ENCODE measurements at places on chromosomes 11 and 22.

DNA sequence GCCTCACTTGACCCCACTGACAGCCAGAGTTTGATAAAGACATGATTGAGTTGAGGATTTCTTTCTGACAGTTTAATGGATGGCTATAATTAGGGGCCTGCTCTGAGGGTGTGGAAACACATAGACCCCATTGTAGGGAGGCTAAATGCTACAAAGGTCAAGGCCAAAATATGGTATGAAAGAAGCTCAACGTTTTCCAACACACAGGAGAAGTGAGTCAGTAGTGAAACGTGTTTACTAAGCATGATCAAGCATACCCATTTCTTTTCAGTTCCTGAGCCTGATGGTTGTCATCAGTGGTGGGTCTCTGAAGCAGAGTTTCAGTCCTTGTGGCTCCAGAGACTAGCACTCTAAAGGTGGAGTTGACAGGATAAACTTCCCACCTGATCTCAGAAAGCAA is 69.7 kb downstream of the SNX19 start:
- DNase-seq: no peak

GRCh38 chr11:18768472-18768901 is 23.1 kb downstream of the PTPN5 start:
- no peak for DNase-seq

- DNase-seq: no peak
Observed at GRCh38 chr11:42901084-42901483, 410.7 kb upstream of the API5 start.

- no peak for DNase-seq
Observed at GRCh38 chr11:117827521-117828511, 3.3 kb upstream of the FXYD2 start.

GRCh38 chr11:95232666-95233065 is 1.7 kb upstream of the SESN3 start:
- no peak for DNase-seq

- DNase-seq: no peak
Observed at GRCh38 chr22:37184380-37184755, 3.7 kb downstream of the C1QTNF6 start.

DNA sequence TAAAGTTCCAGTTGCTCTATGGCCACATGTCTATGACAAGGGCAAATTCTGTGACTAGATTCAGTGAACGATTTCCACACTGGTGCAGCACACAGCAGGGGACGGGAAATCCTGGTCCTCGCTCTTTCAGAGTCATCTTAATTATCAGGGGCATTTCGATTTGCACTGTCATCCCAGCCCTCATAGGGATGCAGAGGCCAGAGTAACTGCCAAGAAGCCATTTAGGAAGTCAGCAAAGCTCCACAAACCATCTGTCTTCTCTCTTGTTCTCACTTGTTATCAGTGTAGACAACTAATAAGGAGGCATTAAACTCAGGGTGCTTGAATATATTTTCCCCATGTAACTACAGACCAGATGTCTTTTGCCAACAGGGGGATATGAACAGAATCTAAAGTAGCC is 151.7 kb downstream of the STK33 start:
- DNase-seq: no peak

GRCh38 chr11:118618115-118618990 is 10.9 kb downstream of the PHLDB1 start:
- peak; percentile 28 for DNase-seq

- no peak for DNase-seq
Observed at GRCh38 chr11:92264350-92264749, 39.7 kb downstream of the FAT3 start.

GRCh38 chr11:35390737-35391682 is 28.3 kb downstream of the SLC1A2 start:
- no peak for DNase-seq

GRCh38 chr22:30390974-30391691 is 3.9 kb upstream of the RNF215 start:
- no peak for DNase-seq

- no peak for DNase-seq
Observed at GRCh38 chr22:28043266-28043665, 124.2 kb upstream of the PITPNB start.

- DNase-seq: no peak
Observed at GRCh38 chr22:24697621-24698082, 76.9 kb downstream of the PIWIL3 start.

GRCh38 chr11:21396342-21397008 is 727.1 kb downstream of the NELL1 start:
- no peak for DNase-seq

DNA sequence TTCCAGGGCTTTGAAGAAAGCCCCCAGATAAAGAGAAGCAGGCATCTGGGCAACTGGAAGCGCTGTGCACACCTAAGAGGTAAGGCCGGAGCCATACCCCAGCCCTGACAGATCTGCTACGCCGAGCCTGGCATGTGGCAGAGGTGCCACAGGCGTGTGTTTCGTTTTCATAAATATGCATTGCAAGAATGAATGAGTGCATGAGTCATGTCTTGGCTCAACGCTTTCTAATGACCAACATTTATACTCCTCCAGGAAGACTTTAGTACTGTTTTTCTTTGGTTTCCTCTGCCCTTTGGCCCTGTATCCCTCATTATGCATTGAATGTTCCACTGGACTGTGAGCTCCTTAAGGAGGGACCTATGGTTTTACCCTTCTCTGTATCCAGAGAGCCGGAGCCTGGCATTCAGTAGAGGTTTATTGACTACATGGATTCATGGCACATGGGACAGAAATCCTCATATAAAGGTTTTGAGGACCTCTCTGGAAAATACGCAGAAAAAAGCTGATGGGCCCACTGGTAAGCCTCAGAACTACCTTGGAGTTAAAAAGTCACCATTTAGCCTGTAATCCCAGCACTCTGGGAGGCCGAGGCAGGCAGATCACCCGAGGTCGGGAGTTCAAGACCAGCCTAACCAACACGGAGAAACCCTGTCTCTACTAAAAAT is 38.9 kb upstream of the CSNK2A3 start:
- DNase-seq: no peak

DNA sequence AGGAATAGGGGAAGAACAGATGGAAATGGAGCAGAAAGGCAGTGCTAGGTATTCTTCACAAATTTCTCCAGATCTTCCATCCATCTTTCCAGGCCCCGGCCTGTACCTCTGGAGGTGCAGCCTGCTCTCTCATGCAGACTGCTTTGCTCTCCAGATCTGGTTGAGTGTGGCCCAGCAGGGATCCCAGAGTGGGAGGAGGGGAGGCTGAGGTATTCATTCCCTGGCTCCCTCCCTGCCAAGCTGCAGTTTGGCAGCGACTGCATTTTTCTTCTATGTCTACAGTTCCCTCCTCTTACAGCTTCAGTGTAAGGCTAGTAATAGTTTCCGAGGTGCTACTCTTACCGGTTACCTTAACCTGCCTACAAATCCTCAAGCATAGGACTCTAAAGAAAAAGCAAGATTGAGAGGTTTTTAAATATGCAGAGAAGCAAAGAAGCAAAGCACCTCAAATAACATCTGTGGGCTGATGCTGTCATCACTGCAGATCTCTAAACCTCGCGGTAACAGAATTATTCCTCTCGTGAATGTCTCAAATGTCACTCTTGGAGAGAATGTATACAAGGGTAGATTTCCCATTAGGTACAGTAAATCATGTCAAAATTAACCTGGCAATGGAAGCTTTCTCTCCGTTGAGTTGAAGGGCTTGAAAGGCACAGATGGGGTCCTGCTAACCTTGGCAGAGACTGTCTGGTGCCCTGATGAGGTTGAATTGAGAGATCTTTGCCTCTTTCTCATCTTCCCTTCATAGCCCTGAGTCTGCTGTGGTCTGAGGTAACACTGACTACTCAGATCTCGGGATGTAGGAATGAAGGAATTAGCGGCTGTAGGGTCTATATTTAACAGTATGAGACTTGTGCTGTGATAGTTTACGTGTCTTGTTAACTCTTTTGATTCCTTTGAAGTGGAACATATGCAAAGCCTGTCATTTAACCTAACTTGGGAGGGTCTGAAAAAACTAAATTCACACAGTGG is 297.9 kb upstream of the C11orf87 start:
- peak; percentile 25 for DNase-seq

DNA sequence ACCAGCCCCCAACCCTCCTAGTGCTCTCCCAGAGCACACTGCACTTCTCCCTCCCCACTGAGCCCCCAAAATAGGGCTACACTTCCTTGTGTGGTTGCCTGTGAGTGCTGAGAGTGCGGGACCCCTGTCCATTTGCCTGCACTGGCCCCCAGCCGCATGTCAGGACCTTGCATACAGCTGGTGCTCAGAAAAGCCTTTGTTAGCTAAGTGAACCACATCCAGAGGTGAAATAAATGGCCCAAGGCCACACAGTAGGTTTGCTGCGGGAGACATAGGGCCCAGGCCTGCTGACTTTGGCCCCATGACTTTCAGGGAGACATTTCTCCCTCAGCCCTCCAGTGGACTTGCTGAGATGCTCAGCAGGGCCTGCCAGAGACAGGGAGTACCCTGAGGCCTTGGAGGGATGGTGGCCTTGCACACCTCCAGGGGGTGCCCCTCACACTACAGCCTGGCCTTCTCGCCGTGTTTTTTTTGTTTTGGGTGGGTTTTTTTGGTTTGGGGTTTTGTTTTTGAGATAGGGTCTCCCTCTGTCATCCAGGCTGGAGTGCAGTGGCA is 10.2 kb downstream of the SSTR3 start:
- DNase-seq: no peak

DNA sequence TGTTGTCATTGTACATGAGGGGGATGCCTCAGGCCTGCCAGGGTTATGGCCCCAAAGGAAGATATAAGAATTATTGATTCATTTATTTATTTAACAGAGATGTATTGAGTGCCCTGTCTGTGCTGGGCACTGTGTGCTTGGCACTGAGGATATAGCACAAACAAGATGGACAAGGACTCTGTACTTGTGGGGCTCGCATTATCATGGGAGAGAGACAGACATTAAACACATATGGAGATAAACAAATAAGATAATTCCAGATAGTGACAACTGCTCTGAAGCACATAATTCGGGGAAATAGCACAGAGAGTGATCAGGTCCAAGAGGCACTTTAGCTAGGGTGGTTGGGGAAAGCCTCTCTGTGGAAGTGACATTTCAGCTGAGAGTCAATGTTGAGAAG is 119.8 kb upstream of the ARHGAP20 start:
- no peak for DNase-seq

GRCh38 chr22:50556703-50557102 is 6.0 kb downstream of the SYCE3 start:
- no peak for DNase-seq

- DNase-seq: no peak
Observed at GRCh38 chr11:8691601-8692000, 9.0 kb downstream of the RPL27A start.

DNA sequence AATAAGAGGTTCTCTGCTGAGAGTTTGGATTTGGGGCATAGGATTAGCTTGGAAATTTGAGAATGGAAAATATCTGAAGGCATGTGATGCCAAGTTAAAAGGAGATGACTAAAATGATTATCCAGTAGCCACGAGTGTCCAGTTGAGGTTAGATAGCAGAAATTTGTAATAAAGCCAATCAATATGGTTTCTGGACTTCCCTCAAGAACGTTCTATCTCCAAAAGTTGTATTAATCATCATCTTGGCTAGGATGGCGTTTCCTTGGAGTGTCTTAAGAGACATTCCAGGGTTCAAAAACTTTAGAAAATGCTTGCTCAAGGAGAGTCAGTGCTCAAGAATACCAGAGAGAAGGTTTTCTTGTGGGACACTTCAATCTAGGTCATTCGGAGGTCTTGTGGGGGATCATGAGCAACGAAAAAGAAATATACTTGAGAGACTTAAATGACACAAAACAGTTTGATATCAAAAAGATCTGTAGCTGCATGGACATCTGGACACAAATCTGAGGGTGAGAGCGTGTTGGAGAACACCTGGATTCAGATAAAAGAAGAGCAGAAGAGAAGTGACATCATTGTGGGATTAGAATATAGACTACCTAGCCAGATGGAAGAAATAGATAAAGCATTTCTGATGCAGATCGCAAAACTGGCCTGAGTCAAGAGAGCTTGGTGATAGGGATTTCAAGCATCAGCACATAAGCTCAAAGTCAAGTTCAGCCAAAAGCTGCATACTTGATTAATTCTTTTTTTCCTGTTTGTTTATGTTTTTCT is 97.7 kb downstream of the ARFGAP2 start:
- no peak for DNase-seq

- DNase-seq: peak; percentile 7
Observed at GRCh38 chr11:110712659-110713448, 617 bp upstream of the ARHGAP20 start.

DNA sequence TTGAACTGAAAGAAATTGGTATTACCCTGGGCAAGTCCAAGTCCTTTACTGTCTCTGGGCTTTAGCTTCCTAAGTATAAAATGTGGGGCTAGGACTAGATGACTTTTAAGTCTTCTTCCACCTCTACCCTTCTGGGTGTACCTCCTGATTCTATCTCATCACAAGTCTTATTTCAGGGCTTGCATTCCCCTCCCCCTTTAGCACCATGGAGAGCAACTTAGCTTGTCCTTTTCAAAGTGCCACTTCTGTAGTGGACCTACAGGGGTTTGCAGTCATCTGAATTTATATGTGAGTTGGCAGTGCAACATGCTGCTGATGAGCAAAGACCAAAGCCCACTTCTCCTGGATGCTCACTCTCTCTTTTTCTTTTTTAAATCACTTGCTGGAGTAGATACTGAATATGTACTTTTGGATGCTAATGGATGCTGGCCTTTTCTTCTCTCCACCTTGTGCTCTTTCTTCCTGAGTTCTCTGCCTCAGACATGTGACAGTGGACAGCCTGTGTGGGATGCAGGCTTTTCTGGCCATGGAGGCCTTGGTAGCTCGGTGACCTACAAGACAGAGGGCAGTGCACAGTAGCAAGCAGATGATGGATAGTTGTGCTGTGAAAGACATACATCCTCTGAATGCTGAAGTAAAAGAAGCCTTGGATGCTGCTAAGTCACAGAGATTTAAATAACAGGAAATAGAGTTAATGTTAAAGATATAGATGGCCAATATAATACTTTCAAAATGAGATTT is 185.0 kb downstream of the NELL1 start:
- peak; percentile 43 for DNase-seq

GRCh38 chr22:50205781-50206569 is 5.2 kb downstream of the SELENOO start:
- DNase-seq: no peak

- no peak for DNase-seq
Observed at GRCh38 chr11:2383852-2384804, 7.0 kb downstream of the CD81 start.

GRCh38 chr11:61679893-61680621 is at the start of gene DAGLA:
Gene DAGLA, plus strand, starts transcription at chr11:61680391. Its CDS starts 39,765 bp downstream, at chr11:61720156.
- DNase-seq: peak; percentile 83

- DNase-seq: no peak
Observed at GRCh38 chr11:111777094-111778046, 11.2 kb upstream of the PPP2R1B start.

DNA sequence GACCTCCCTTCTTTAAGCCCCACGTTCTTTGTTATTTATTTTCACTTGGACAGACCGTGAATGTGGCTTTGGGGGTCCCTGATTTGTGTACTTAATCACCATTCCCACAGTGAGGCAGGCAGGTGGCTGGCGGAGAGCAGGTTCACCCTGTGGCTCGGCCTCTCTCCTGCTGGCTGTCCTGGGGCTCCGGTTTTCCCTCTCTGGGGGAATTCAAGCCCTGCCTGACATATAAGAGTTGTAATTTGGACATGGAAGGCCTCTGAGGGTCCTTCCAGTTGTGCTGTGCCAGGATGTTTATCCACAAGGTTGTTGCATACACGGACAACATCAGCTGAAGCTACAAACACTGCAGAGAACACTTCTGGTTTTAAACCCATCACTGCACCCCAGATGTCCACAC is 824.5 kb downstream of the TBC1D22A start:
- no peak for DNase-seq

- no peak for DNase-seq
Observed at GRCh38 chr22:34296461-34296860, 376.2 kb upstream of the LARGE1 start.

All from nephron progenitor cell (in vitro differentiated cells).